ENCODE measurements at places on chromosomes 4 and X.

- no peak for DNase-seq
Observed at GRCh38 chr4:146095091-146095690, 80.3 kb upstream of the LSM6 start.

GRCh38 chr4:11342401-11342800 is 86.3 kb downstream of the HS3ST1 start:
- no peak for DNase-seq

DNA sequence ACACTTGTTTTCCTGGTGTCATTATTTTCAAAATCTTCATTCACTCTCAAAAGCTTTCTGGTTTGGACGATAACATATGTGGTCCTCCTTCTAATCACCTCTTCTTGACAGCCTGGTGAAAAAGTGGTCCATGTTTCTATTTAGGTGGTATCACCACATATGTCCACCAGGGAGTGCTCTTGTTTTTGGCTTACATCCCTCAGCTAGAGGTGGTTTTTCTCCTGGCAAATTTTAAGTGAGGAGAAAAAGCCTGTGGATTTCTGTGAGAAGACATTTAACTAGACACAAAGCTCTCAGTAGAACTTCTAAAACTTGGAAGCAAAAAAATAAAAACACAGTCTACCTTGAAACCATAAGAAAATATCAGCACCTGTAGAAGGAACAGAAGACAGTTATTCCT is 58.0 kb upstream of the FRMPD4 start:
- DNase-seq = no peak

GRCh38 chrX:10404436-10404835 is 215.9 kb downstream of the MID1 start:
- DNase-seq = no peak

DNA sequence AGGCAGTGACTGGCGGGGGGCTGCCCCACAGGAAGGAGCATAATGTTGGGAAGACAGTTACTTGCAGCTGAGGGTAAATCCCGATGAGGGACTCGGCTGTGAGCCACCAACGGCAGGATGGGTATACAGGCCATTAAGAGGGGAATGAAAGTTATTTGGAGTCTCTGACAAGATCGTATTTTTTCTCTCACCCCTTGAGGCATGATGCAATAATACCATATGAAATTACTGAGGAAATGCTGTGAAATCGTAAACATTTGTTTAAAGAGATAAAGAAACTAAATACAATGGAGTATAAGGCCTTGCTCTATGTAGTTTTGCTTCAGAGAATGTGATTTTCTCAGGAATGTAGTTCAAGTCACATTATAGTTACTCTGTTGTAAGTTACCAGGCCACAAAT is 12.7 kb downstream of the IL1RAPL1 start:
- DNase-seq = no peak

DNA sequence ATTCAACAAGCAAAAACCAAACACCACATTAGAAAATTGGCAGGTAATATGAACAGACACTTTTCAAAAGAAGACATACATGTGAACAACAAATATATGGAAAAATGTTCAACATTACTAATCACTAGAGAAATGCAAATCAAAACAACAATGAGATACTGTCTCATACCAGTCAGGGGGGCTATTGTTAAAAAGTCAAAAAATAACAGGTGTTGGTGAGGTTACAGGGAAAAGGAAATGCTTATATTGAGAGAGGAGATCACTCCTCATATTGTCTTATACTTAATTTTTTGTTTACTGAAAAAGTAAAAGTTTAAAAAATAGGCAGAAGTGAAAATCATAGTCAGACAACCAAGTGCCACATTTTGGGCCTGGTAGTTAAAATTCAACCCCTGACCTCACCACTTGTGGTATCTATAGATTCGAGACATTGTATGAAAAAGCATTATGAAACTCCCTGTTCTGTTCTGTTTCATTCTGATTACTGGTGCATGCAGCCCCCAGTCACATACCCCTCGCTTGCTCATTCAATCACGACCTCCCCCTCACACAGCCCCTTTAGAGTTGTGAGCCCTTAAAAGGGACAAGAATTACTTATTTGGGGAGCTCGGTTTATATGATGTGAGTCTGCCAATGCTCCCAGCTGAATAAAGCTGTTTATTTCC is 153.7 kb upstream of the FGF16 start:
- DNase-seq = no peak

DNA sequence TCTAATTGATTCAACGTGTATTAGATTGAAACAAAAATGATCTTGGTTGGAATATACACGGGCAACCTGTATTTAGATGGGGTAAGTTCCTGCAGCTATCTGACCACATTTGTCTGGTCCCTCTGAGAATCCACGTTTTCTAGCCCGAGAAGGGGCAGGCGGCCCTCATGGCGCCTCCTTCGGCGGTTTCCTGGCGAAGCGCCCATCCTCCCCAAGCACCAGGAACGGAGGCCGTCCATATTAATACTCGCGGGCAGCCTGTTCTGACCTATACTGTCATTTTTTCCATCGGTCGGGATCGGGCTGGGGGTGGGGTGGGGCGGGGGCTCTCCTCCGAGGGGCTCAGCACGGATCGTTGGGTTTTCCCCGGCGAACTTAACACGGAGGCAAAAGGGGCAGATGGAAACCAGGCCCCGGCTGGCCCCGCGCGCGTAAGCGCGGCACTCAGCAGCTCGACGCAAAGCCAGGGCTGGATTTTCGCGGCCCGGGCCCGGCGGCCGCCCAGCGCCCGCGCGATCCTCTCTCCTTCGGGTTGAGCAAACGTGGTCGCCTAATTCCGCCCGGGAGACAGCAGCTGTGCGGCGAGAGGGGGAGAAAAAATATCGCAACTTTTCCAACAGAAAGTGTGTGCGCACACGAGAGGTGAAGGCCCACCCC is 77.2 kb upstream of the BCOR start:
- DNase-seq = peak; percentile 32

DNA sequence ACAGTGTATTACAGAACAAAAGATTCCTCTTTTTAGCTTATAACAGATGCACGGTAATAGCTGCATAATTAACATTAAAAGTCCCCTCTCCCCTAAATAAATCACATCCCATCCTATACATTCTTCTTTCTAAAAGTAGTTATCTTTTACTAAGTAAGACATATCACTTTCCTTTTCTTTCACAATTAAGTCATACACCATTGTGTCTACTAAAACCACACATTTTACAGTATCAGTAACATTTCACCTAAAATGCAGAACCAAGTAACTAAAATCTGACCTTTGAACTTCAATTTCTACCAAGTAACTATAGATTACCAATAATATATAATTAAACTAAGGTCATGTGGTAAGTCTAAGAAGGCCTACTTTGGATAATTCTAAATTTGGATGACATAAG is 14.2 kb downstream of the DHX15 start:
- DNase-seq = no peak

DNA sequence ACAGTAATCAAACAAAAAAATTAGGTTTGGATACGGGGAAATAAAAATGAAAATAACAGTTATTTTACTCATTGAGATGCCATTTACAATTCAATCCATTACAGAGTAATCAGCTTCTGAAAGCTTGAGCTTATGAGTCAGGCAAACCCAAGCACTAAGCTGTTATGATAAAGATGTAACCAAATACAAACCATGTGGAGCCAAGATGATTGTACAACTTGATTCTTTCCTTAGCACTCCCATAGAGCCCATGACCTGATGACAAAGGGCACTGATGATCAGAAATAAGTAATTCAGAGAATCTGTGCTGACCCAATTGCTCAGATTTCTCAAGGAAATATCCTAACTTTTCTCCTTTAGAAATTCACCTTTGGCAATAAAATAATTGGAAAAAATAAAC is 40.5 kb upstream of the PRKG2 start:
- DNase-seq = no peak

- DNase-seq = no peak
Observed at GRCh38 chr4:183468210-183469095, 24.0 kb downstream of the CDKN2AIP start.

GRCh38 chr4:138090150-138090917 is 151.8 kb downstream of the SLC7A11 start:
- no peak for DNase-seq

GRCh38 chr4:10416441-10416840 is 40.8 kb downstream of the ZNF518B start:
- no peak for DNase-seq

GRCh38 chr4:157172011-157172410 is 48.5 kb upstream of the GRIA2 start:
- no peak for DNase-seq

DNA sequence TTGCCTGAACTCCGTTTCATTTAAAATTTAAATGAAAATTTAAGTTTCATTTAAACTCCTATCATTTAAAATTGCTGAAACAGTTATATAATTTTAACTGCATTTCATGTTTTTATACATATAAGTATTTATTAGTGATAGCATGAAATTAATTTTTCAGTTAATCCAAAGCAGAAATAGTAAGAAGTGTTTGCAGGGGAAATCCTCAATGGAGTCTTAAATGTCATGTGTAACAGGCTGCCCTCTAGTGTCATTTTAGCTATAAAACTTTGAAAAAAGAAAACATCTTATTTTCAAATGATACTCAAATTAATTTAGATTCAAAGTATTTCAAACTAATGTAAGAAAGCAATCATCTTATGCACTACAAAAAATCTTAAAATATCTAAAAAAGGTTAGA is 27.2 kb downstream of the TAPT1 start:
- no peak for DNase-seq

DNA sequence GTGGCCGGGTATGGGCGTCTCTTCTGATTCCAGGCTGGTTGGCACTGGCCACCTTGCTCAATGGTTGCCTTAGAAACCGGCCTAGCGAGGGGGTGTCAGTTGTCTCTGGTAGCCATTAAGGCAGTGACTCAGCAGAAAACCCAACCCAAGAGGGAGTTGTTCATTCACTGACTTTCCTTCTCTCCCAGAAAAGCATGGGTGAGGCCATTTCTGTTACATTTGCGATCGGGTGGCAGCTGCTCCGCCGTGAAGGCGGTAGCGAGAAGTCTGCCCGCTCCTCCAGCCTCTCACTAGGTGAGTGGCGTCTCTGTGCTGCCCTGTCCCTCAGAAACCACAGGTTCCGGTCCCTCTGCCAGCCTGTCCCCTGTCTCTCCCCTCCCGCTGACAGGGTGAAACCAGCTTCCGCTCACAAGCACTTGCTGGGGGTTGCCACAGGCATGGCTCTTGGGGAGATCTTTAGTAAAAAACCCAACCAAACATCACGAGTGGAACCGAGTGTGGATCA is 17.4 kb downstream of the IRAK1 start:
- no peak for DNase-seq

GRCh38 chr4:82746705-82747574 is 51.7 kb downstream of the SCD5 start:
- DNase-seq = no peak

DNA sequence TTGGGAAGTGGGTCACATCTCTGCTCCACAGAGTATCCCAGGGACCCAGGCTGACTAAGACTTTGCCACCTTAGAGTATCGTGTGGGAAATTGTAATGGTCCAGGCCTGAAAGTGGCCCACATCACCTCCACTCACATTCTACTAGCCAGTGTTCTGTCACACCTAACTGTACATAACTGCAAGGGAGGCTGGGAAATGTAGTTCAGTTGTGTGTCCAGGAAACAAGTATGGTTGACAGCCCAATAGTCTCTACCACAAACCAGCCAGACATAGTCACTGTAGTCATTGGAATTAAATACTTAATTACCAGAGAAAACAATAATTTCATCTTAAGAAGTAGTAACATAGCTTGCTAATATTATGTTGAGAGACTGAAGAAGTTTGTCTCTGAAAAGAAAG is 233.4 kb upstream of the S100G start:
- no peak for DNase-seq

DNA sequence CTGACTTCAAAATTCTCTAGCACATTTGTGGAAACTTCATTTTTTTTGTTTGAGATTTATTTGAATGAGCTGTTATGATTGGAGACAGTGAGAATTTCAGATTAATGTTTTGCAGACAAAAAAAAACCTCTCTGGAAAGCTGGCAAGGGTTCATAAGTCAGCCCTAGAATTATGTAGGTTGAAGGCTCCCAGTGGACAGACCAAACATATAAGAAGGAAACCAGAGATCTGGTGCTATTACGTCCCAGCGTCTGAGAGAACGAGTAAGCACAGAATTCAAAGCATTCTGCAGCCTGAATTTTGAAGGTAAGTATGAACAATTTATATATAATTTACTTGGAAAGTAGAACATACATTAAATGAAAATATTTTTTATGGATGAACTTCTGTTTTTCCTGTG is at the start of gene AGTR2:
Gene AGTR2, plus strand, starts transcription at position 234 of the 400 bp plus-strand sequence. CDS start 1,537 bp downstream, outside the sequence.
- DNase-seq = no peak

DNA sequence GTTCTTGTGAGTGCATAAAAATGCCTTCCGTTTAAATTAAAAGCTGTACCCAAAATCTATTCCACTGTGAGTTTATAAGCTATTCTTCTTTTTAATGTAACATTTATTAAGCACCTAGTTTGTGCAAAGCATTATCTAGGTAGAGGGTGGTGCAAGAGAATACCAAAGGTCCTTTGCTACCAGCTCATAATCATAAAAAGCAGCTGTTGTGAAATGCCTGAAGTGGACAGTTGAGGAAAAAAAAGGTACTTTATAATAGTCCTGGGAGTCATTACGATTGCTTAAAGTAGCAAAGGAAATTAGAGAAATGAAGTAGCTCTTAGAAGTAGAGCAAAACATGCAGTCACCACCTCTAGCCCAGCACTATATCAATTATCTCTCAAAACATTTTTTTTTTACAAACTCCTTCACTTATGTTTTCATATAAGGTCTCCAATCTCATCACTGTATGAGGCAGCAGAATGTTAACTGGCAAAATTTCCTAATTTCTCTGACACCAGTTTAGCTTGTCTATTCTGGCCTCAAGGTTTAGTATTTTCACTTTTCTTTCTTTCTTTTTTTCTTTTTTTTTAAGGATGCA is 2.1 kb downstream of the MBNL3 start:
- no peak for DNase-seq

- no peak for DNase-seq
Observed at GRCh38 chr4:139910106-139910505, 243.9 kb downstream of the MAML3 start.

GRCh38 chrX:121216641-121217374 is 169.4 kb downstream of the GLUD2 start:
- no peak for DNase-seq

GRCh38 chrX:136251041-136251991 is at the start of gene MAP7D3:
Gene MAP7D3 (minus strand): TSS chrX:136251400. CDS start chrX:136251358, 42 bp downstream.
- peak; percentile 44 for DNase-seq

GRCh38 chr4:67535280-67535840 is 9.9 kb downstream of the CENPC start:
- DNase-seq = no peak

DNA sequence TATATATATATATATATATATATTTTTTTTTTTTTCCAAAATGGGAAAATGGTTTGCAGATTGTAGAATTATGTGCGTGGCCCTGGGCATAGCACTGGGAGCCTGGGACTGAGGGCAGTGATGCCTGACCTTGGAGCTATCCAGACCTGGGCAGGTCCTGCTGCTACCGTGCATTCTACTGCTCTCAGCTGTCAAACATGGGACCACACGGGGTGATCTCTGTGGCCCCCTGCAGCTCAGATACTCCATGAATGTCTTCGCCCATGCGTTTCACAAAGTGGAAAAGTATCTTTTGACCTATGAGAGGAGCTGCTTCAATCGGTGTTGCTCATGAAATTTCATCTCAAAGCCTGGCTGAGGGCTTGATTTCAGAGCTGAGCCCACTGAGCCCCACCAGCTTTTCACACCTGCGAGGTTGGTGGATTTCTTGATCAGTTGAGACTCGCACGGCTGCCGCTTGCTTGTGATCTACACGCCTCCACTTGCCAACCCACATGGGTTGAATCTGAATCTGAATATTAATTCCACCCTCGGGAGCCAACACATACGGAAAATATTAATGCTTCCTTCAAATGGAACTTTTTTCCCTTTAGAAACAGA is 35.7 kb downstream of the ING2 start:
- no peak for DNase-seq

- no peak for DNase-seq
Observed at GRCh38 chrX:49066278-49066677, 7.5 kb downstream of the CCDC120 start.
